ENCODE measurements at places on chromosomes 6 and 20.

DNA sequence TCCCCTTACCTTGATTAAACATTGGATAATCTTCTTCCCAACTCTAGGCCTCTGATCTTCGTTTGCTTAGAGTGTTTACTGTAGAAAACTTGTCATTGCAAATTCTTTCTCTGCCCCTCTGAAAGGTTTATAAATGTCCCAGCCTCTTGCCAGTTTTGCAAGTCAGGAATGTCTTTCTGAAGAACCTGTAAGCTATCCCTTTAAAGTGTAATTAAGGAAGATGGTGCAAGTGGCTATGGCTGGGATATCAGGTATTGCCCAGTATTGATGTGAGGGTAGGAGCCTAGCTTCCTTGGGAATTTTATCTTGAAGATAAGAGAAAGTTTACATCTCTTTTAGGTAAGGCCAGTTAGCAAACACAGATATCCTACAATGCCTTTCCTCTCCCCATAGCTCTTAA lies 211.0 kb upstream of the RIMS1 start:
- DNase-seq = no peak

DNA sequence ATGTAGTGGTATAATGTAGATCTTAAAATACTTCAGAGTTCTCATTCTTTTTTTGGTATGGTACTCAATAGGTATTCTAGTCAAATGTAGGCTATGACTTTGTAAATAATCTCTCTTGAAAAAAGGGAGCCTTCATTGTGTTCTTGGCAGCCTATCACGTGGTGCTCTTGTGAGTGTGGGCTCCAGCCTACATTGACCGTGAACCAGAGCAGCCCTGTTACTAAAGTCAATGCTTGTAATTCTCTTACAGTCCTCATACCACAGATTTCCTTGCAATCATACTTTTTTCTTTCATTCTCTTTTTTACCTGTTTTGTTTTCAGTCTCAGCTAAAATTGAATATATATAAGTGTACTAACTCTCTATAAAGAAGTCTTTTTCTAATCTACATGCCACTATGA lies 31.1 kb downstream of the ARID1B start:
- DNase-seq = no peak

- no peak for DNase-seq
These were observed 4.8 kb upstream of the PRPH2 start for GRCh38 chr6:42727087-42727611.

- DNase-seq = peak; percentile 10
These were observed 39.4 kb upstream of the ENPP4 start for GRCh38 chr6:46090115-46091079.

DNA sequence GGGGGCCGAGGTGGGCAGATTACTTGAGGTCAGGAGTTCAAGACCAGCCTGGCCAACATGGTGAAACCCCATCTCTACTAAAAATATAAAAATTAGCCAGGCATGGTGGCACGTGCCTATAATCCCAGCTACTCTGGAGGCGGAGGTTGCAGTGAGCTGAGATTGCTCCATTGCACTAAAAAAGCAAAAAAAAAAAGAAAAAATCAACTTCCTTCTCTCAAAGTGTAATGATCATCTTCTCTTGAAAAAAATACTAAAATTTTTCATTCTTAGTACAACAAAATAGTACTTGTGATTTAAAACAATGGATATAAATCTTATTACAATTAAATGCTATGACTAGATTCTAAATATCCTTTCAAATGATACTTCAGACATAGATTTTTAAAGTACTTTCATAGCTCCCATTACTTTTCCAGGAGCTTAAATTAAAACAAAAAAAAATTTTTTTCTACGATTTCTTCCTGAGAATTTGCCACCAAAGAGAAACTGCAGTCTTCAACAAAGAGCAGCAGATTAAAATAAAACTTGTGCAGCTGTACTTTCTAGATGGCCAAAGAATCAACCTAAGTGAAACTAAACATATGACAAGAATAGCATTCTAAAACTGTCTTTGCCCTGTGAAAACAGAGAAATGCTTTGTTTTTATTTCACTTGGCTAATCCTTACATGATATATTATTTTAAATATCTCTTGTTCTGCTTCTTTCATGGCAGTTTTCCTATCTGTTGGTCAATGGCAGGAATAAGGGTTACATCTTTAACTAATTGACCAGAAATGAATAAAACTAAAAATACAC lies 75.2 kb downstream of the MAP3K5 start:
- no peak for DNase-seq
